ENCODE measurements at places on chromosomes 2 and 18.

GRCh38 chr2:34545486-34546136, 946.5 kb upstream of the FAM98A start:
- no peak for DNase-seq

DNA sequence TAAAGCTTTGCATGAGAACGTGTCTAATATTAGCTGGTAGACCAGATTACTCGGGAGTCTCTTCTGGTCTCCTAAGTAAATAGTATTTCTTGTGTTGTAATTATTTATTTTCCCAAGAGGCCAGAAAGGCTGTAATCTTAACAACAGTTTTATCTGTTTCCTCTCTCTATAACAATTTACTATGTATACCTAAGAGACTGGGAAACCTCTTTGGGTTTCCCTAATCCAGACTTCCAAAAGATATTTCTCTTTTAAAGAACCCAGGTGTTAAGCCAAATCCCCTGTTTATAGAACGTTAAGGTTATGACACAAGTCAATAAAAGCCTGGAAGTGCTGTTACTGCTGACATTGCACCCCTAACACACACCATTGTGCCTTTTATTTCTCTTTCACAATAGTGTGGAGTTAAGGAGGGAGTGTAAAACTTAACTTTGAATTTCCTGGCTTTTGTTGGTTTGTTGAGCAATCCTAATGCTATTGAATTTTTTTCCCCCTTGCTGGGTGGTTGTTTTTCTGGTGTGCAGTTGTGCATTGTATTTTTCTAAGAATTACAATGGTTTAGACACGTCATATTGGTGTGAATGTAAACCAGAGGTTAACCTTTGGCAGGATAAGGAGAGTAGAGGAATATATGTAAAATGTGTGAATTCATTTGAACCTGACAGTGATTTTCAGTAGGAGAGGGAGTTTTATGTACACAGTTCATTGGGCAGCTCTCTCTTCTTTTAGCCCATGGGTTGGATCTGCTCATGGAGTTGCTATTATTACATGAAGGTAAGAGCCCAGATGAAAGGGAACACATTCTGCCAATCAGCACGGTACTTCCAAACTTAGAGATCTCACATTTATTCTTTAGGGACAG, 192.8 kb downstream of the MTX2 start:
- no peak for DNase-seq

DNA sequence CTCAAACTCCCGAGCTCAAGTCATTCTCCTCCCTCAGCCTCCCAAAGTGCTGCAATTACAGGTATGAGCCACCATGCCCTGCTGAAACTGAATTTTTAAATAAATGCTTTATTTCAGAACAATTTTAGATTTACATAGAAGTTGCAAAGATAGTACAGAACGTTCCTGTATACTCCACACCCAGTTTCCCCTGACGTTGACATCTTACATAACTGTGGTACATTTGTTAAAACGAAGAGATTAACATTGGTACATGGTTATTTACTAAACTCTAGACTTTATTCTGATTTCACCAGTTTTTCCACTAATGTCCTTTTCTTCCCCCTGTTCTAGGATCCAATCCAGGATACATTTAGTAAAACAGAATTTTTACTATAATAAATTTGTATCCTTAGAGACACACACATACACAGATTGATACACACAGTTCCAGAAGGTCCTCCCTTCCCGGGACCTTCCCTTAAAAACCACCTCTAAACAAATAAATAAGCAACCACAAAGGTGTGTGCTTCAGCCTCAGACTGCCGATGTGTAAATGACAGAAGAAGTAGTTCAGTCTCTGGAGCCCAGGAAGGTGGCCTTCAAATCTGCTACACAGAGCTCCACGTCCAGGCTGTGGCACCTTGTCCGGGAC, 6.9 kb downstream of the NEU2 start:
- no peak for DNase-seq

DNA sequence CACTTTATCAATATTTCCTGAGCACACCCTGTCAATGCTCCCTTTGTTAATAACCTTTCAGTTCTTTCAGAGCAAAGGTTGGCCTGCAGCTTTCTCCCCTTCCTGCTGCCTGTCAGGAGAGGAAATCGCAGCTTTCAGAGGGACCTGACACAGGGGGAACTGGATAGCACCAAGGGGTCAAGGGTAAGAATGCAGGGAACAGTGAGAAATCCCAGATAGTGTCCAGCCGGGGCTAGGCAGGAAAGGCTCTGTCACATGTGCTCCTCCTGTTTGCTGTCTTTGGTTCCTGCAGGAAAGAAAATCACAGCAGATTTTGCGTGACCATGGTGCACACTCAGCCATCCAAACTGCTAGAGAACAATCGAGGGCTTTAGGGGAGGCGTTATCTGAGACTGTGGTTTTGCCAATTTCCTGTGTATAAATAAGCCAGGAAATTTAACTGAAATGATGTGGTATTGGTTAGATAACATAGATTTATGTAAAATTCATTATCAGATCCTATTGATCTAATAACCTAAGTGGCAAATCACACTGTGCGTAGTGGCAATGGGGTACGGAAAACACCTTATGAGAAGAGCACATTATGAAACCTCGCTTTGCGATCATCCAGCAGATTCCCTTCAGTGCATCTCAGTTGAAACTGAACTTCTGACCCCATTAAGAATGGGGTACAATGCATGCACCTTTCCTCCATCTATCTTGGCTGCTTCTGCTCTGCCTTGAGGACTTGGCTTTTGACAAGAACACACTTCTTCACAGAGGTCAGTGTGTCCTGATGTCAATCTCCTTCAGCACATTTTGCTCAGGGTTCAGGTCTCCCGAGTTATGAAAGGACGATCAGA, 178.0 kb downstream of the ICOS start:
- DNase-seq: no peak

DNA sequence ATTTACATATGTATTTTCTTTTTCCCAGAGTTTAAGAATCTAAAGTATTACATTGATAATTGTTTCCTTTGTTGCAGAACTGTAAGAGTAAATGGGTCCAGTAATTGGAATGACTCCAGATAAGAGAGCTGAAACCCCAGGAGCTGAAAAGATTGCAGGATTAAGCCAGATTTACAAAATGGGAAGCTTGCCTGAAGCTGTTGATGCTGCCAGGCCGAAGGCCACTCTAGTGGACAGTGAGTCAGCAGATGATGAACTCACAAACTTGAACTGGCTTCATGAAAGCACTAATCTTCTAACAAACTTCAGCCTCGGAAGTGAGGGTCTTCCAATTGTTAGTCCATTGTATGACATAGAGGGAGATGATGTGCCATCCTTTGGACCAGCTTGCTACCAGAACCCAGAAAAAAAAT, 183.8 kb upstream of the STON1 start:
- DNase-seq: no peak

Measured in NCI-H524 (cell line).